Activated CD8-positive, alpha-beta T cell treated with anti-CD3 and anti-CD28 coated beads, Interleukin-2, amount 10 ng/mL, durations not matched to agents 7 days and 5 days (primary cell): ENCODE measurements at places on chromosomes 1 and 21. TPM values are rescaled to one million over a fixed set of nuclear protein-coding genes. Genes with fewer than 3 reads are reported as not detected.
A peak's percentile ranks its signal among the peaks of the same experiment; 100 is the strongest.

- H3K4me1 ChIP-seq, result no peaks in the 10 kb centered on the region
- H3K27ac ChIP-seq, result no peak overlapping the region
- H3K4me3 ChIP-seq, result no peak overlapping the region
- peaks cover 17% of the 10 kb centered on the region for H3K27me3 ChIP-seq
These were observed 22.4 kb upstream of the PADI2 start for GRCh38 chr1:17141441-17142197.

- no peak for DNase-seq
- H3K4me1 ChIP-seq, result peaks cover 14% of the 10 kb centered on the region
- H3K27ac ChIP-seq, result no peak overlapping the region
- H3K27me3 ChIP-seq, result peaks cover 21% of the 10 kb centered on the region
These were observed 4.4 kb upstream of the OSBPL9 start for GRCh38 chr1:51612447-51612961.

DNA sequence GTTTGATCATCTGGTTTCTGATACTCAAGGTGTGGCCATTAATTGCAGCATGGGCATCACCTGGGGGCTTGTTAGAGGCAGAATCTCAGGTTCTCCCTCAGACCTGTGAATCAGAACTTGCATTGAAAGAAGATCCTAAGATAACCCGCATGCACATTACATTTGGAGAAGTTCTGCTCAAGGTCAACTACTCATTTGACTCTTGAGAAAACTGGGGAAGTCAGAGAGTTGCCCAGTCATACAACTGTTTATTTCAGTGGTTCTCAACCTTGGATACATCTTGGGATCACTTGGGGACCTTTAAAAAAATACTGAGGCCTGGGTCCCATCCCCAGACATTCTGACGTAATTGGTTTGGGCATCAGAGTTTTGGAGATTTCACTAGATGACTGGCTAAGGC lies 30.5 kb downstream of the CAMTA1 start:
- H3K27ac ChIP-seq, result no peak overlapping the region
- no peak overlapping the region for H3K4me3 ChIP-seq
- no peaks in the 10 kb centered on the region for H3K27me3 ChIP-seq
- DNase-seq, result no peak
- H3K36me3 ChIP-seq, result no peaks in the 10 kb centered on the region
- H3K4me1 ChIP-seq, result peaks cover 14% of the 10 kb centered on the region

DNA sequence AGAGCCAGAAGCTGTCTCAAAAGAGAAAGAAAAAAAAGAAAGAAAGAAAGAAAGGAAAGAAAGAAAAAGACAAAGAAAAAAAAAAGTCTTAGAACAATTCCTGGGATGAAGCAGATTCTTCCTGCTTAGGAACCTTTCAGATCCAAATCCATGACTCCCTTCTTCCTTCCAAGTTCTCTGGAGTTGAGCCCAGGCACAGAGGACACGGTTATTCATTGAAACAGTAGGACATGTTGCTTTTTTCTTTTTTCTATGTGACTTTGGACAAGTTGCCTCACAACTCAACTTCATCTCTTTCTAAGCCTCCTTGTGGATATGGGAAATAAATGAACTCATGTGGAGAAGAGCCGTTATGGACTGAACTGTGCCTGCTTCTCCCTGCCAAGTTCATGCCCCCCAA lies 14.7 kb upstream of the TNFRSF8 start:
- H3K36me3 ChIP-seq, result no peaks in the 10 kb centered on the region
- H3K4me1 ChIP-seq, result peaks cover 18% of the 10 kb centered on the region
- no peak for DNase-seq
- H3K27me3 ChIP-seq, result peaks cover 22% of the 10 kb centered on the region
- no peak overlapping the region for H3K4me3 ChIP-seq

GRCh38 chr21:45996311-45997204 lies 15.0 kb downstream of the COL6A1 start:
- no peaks in the 10 kb centered on the region for H3K27me3 ChIP-seq
- H3K27ac ChIP-seq, result no peak overlapping the region
- no peaks in the 10 kb centered on the region for H3K36me3 ChIP-seq
- no peak overlapping the region for H3K4me3 ChIP-seq

GRCh38 chr1:180267761-180268555 lies 37.9 kb downstream of the LHX4 start:
- no peak overlapping the region for H3K27ac ChIP-seq
- H3K4me3 ChIP-seq, result no peak overlapping the region
- DNase-seq, result no peak
- H3K36me3 ChIP-seq, result no peaks in the 10 kb centered on the region
- no peaks in the 10 kb centered on the region for H3K4me1 ChIP-seq

- H3K36me3 ChIP-seq, result no peaks in the 10 kb centered on the region
- peaks cover 3% of the 10 kb centered on the region for H3K27me3 ChIP-seq
- no peak overlapping the region for H3K27ac ChIP-seq
These were observed 8.5 kb upstream of the GNB1 start for GRCh38 chr1:1899266-1899966.

DNA sequence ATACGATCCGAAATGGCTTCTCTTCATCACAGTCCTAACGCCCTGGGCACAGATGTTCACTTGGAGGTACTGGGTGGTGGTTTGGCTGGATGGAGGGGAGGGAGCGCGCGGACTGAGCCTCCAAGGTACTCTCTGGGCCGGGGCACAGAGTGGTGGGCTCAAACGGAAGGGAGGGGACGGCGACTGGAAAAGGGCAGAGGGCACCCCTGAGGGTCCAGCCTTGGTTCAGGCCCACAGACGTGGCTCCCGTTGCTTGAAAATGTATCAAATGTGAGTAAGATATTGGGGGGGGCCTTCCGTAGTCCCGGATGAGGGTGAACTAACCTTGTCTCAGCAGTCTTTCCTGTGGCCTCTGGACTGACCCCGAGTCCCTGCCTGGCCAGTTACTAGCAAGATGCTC lies 463 bp downstream of the IL12RB2 start:
- H3K4me1 ChIP-seq, result peaks cover 70% of the 10 kb centered on the region
- peak overlapping the region; percentile 95 for H3K27ac ChIP-seq
- DNase-seq, result no peak
- peak overlapping the region; percentile 89 for H3K4me3 ChIP-seq

DNA sequence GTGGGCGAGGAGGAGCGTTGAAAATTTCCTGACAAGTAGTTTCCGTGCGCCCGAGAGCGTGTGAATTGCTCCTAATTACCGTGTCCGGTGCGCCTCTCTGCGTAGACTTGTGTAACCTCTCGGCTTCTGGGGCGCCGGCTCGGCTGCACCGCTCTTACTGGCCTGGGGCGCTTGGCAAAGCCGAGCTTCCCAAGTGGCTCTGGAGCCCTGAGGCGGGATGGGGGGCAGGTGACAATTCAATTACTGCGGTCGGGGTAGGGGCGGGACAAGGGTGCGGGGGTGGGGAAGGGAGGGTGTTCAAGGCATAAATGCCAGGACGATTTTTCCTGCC lies 392 bp upstream of the DMRTA2 start:
- H3K27ac ChIP-seq, result peak overlapping the region; percentile 39
- H3K36me3 ChIP-seq, result peaks cover 28% of the 10 kb centered on the region

DNA sequence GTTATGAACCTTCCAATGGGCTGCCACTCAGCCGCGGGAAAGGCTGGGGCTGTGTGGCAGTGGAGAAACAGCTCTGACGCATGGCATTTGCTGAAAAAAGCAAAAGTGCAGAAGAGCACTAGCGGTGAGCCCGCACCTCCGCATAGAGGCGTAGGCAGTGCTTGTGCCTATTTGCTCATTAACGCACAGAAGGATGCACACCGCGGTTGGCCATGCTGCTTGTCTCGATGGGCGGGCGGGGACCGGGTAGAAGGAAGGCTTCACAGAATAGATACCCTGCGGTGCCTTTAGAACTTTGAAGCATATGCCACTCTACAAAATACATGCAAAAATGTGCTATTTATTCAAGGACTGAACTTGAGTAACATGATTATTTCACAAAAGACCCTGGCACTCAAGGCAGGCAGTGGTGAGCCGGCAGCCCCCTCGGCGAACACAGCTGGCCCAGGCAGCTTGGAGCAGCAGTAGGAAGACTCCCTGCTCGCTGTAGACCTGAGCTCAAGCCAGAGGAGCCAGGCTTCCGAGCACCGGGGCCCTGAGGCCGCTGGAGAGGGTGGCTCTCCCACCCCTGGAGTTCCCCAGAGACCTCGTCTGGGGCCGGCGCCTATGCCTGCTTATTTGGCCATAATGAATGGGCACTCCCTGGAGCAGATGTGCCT lies 71.5 kb downstream of the SIK1 start:
- H3K27me3 ChIP-seq, result no peaks in the 10 kb centered on the region
- peaks cover 40% of the 10 kb centered on the region for H3K4me1 ChIP-seq
- H3K27ac ChIP-seq, result peak overlapping the region; percentile 6
- H3K4me3 ChIP-seq, result no peak overlapping the region
- no peak for DNase-seq

GRCh38 chr1:209772126-209772525 lies 12.2 kb downstream of the C1orf74 start:
- H3K4me1 ChIP-seq, result peaks cover 16% of the 10 kb centered on the region
- peaks cover 33% of the 10 kb centered on the region for H3K36me3 ChIP-seq
- no peak overlapping the region for H3K27ac ChIP-seq
- no peak for DNase-seq

DNA sequence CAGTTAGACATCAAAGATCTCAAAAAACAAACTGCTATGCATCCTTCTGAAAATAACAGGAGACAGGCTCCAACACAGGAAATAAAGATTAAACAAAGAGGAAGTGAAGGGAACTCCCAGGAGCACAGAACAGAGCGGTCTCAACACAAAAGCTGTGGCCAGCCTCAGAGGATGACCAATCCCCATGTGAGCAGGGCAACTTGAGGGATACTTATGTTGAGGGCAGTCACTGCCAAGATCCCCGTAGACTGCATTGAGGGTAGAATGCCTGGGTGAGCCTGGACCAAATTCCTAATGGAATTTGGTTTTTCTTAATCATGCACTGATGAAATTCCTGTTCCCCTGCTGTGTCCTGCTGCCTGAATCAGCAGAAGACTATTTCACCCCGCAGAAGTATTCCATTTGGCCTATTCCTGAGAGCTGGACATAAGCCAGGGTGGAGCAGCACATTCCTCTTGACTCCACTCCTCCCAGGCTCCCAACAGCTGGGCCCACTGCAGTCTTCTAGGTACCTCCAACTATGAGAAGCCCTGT lies 49.0 kb downstream of the JAK1 start:
- H3K4me3 ChIP-seq, result no peak overlapping the region
- no peak for DNase-seq
- peaks cover 14% of the 10 kb centered on the region for H3K36me3 ChIP-seq
- H3K4me1 ChIP-seq, result peaks cover 50% of the 10 kb centered on the region

DNA sequence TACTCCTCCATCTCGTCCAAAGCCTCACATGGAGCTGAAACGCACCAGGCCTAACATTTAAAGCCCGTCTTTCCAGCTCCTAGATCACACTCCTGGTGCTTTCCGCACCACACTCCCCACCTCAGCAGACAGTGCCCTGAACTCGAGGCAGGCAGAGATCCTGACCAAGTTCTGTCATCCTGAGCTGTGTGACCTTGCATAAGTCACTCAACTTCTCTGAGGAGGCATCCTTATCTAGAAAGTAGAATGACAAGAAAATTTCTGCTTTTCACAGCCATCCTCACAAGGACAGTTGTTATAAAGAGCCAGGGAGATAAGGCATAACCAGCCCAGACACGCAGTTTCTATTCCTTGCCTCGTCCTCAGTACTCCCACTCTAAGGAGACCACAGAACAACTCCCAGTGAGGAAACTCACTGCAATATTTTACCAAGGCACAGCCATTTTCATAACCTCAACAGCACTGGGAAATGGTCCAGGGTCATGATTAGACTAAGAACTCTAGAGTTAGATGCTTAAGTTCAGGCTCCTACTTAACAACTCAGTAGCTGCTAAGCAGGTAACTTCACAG lies 3.1 kb downstream of the LRP8 start:
- DNase-seq, result no peak
- H3K4me3 ChIP-seq, result peak overlapping the region; percentile 97
- H3K36me3 ChIP-seq, result peaks cover 55% of the 10 kb centered on the region
- H3K27me3 ChIP-seq, result no peaks in the 10 kb centered on the region
- peaks cover 51% of the 10 kb centered on the region for H3K4me1 ChIP-seq

DNA sequence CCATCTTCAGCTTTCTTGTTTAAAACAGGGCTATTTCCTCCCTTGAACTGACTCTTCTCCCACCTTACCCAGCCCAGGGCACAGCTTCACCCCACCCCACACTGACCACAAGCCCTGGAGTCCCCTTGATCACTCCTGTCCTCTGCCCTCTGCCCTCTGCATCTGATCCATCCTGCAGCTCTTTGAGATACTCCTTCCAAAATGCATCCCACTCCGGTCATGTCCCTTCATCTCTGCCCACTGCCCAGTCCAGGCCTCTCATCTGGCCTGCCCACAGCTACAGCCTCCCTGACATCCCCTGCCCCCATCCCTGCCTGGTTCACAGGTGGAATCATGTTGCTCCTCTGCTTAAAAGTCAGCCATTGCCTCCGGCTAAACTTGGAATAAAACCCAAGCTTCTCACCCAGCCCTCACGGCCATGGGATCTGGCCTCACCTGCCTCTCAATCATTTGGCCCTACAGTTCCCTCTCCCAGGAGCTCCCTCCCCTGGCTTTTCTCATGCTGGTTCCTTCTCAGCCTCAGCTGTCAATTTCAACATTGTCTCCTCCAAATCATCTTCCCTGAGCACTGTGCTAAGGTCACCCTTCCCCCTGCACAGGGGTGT lies 202.0 kb downstream of the MATN1 start:
- no peak overlapping the region for H3K4me3 ChIP-seq
- H3K27me3 ChIP-seq, result peaks cover 4% of the 10 kb centered on the region
- no peaks in the 10 kb centered on the region for H3K4me1 ChIP-seq
- DNase-seq, result no peak

GRCh38 chr1:65209005-65209885 lies 61.2 kb downstream of the AK4 start:
- peaks cover 18% of the 10 kb centered on the region for H3K36me3 ChIP-seq
- no peaks in the 10 kb centered on the region for H3K27me3 ChIP-seq
- H3K4me3 ChIP-seq, result no peak overlapping the region
- peak; percentile 37 for DNase-seq
- H3K4me1 ChIP-seq, result peaks cover 28% of the 10 kb centered on the region
- H3K27ac ChIP-seq, result no peak overlapping the region

DNA sequence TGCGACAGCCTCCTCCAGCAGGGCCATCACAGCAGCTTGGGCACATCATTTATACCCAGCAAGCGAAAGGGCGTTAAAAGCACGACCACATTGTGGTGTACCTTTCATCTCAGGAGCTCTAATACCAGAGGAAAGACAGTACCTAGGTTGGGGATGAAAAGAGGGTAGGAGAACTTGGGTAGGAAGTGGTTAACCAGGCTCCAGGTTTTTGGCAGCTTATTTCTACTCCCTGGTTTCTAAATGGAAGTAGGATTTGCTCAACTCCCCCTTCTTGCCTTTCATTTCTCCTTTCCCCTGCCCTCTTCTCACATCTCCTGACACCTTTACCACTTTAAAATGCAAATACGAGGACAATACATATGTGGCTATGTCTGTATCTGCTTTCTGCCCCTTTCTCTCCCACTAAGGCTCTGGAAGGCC lies 30.2 kb downstream of the FAM177B start:
- peak; percentile 35 for DNase-seq
- H3K27ac ChIP-seq, result peak overlapping the region; percentile 11
- H3K4me1 ChIP-seq, result peaks cover 13% of the 10 kb centered on the region
- no peak overlapping the region for H3K4me3 ChIP-seq

Gene ZNF684
- total RNA-seq, result 7.9 TPM

Gene MAST2
- total RNA-seq, result 25.7 TPM

Gene CRABP2
- 1.9 TPM for total RNA-seq

Gene KANK4
- total RNA-seq, result not detected

Gene OLFM3
- total RNA-seq, result not detected

Gene HTR6
- not detected for total RNA-seq

Gene PIAS3
- 19.8 TPM for total RNA-seq
